ENCODE measurements at places on chromosomes 6 and 20.

- DNase-seq: no peak
These were observed 31.9 kb upstream of the SIRPA start for GRCh38 chr20:1863296-1863695.

- no peak for DNase-seq
These were observed 21.6 kb downstream of the C6orf163 start for GRCh38 chr6:87366072-87366827.

DNA sequence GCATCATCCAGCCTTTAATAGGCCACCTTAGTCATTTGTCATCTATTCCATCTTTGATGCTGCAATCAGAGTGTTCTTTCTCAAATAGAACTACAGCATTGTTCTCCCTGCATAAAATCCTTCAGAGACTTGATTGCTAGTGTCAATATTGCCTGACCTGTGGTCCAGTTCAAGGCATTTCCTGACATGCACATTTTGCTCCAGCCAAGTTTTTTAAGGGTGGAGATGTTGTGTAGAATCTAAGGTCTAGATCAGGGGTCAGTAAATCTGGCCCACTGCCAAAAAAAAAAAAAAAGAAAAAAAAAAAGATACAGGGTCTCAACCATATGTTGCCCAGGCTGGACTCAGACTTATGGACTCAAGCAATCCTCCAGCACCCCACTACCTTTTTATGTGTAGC, 354.4 kb downstream of the FRK start:
- DNase-seq: no peak

GRCh38 chr6:98560841-98561240, 273.5 kb upstream of the POU3F2 start:
- DNase-seq: no peak

DNA sequence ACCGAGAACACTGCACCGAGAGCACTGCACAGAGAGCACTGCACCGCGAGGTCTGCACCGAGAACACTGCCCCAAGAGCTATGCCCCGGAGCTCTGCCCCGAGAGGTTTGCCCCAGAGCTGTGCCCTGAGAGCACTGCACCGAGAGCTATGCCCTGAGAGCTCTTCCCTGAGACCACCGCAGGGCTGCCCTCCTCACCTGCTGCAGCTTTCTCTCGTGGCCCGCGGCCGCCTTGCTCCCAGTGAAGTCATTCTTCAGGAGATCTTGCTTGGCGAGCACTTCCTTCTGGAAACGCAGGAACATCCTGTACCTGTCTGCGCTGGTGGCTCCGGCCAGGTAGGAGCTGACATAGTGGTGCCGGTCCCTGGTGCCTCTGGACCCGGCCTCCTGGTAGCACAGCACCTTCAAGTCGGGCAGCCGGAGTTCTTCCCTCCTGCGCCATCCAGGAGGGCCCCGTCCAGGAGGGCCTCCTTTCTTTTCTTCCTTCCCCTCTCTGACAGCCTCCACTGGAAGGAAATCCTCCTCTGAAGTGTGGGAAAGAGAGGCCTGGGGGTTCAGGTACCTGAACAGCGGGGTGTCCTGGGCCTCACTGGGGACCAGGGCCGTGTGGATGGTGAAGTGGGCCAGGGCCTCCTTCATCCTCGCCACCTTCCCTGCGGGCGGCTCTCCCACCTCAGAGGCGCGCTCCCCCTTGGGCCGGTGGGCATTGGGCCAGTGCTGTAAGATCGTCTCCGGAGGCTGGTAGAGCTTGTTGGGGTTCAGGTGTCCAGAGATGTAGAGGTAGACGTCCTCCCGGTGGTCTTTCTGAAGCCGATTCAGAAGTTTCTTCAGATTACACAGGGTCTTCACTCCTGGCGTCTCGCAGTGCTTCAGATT, 7.8 kb downstream of the C6orf118 start:
- DNase-seq: no peak

All from GM20000 (cell line).